ENCODE measurements at places on chromosomes 16 and 17. TPM values are rescaled to one million over a fixed set of nuclear protein-coding genes. Genes with fewer than 3 reads are reported as not detected.

DNA sequence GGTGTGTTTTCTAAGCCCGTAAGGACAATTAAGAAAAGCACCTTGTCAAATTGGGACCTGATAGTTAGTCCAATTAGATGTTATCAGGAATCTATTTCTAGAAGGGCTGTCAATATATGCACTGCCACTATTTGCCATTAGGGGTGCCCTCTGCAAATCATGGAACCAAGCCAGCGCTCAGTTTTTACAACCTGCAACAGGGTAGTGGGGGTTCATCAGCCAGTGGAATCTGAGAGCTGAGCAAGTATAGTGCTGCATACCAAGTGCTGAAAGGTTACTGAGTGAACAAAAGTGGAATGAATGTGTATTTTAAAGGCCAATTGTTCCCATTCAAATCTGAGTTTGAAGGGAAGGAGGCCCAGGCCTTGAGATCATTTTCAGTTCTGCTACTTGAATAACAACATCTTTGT is 10.4 kb downstream of the PRR11 start:
- no peak for DNase-seq

DNA sequence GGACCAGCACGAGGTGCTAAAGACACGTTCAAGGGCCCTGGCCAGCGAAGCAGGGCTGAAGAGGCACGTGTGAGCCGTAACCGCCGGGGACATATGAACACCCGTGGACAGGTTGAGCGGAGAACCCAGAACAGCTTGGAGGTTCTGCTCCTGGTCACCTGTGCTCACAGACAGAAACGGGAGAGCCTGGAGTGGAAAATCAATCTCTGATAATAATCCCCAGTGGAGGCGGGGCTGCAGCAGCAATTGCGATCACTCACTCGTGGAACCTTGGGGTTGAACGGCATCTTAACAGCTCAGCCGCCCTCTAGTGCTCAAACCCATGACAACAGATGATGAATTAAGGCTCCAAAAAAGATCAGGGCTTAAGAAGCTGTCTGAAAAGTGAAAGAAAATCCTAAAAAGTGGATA is 25.6 kb downstream of the WIPI1 start:
- DNase-seq: peak; percentile 51

DNA sequence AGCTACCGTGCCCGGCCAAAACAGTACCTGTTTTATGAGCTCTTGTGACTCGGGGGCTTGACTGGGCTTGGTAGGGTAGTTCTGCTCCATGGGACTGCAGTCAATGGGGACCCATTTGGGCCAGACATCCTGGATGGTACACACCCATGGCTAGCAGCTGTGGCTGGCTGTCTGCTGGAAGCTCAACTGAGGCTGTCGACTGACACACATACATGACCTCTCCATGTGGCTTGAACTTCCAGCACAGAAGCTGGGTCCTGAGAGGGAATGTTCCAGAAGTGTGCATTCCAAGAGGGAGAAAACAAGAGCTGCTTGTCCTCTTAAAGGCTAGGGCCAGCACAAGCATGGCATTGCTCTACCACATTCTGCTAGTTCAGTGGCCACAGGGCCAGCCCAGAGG is 14.9 kb upstream of the NKD1 start:
- DNase-seq: peak; percentile 38

- DNase-seq: no peak
These were observed 17.4 kb downstream of the NF1 start for GRCh38 chr17:31112001-31112661.

DNA sequence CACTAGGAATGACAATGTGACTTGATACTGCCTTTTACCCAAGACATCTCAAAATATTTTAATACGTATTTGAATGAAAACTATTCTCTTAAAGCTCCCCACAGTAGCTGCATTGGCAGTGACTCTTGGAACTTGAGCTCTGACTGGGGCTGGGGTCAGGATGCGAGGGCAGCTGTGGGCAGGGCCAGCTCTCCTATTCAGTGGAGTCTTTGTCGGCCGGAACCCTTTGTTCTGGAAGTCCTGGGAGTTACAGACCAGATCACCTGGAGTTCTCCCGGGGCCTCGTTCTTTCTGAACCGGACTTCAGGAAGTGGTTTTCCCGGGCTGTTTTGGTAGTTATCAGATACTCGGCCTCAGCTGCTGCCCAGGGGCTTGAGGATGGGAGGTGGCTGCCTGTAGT is 84.9 kb downstream of the NPIPB11 start:
- DNase-seq: no peak

GRCh38 chr17:4072487-4073157 is 70.2 kb downstream of the ZZEF1 start:
- DNase-seq: no peak

- no peak for DNase-seq
These were observed 123.1 kb downstream of the OR1D5 start for GRCh38 chr17:2940352-2940751.

DNA sequence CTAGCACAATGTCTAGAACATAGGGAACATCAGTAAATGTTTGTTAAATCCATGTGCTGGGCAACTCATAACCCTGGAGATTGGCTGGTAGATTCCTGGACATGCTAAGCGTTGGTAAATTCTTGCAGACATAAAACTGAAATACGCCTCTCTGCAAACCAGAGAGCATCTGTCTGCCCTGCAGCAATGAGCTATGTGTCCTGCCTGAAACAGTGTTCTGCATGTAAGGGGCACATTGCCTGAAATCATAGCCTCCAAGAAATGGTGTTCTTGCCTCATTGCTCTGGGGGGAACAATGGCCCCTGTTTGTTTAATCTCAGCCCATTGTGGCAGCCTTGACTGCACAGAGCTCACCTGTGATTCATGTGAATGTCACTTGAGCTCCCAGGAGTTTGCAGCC is 113.5 kb upstream of the CCL2 start:
- DNase-seq: no peak

DNA sequence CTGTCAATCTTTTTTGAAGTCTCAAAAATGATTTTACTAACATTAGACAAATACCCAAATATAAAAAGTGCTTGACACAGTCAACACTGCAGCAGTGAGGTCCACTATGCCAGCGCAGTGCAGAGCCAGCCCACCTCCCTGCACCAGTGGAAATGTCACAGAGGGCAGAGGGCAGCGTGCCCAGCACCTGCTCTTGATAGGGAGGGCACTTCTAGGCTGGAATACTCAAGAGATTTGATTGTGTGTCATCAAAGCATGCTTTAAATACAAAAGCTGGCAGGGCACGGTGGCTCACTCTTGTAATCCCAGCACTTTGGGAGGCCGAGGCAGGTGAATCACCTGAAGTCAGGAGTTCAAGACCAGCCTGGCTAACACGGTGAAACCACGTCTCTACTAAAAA is 136.0 kb downstream of the ANKRD11 start:
- DNase-seq: no peak

- DNase-seq: no peak
These were observed 85.2 kb downstream of the SMG6 start for GRCh38 chr17:2218426-2218825.

DNA sequence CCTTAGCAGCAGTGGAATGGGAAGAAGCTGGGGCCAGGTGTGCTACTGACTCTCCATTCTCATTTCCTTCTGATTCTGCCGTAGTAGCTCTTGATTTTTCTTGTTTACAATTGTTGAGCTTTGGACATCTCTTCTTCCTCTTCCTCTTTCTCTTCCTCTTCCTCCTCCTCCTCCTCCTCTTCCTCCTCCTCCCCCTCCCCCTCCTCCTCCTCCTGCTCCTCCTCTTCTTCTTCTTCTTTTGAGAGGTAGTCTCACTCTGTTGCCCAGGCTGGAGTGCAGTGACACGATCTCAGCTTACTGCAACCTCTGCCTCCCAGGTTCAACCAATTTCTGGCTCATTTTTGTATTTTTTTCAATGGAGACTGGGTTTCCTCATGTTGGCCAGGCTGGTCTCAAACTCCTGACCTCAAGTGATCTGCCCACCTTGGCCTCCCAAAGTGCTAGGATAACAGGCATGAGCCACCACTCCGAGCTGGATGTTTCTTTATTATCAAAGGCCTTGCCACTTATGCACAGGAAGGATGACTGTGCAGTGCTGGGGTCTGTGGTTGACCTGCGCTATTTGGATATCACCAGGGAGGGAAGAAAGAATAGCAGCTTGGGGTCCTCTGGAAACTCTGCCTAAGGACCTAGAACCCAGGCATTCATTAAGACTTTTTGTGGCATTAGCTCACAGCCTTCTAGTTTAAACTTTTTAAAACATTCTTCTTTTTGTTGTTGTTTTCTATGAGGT is 127.8 kb upstream of the KCNJ16 start:
- no peak for DNase-seq

GRCh38 chr16:20844588-20844987 is 38.3 kb downstream of the REXO5 start:
- no peak for DNase-seq

DNA sequence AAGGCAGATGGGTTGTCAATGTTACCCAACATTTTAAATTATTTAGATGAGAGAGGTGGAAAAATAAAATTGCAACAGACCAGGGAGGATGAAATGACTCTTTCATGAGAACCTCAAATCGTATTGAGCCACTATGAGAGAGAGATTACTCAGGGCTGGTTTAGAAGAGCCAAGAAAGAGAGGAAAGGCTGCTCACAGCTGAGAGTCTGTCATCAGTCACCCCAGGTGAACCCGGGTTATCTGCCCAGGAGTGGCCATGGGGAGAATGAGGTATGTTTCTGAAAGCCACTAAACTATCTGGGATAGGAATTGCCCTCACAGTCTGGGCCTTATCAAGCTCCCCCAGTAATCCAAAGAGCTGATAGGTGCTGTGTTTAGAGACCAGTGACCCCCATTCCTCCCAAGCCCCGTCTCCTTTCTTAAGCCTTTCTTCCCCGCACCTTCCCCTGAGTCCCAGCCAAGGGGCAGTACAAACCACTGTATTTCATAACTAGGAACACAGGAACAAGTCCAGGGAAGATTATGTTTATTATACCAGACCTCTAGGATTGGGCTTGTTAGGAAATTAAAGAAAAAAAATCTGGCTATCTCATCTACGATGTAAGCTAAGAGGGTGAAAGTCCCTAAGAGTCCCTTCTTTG is 158.9 kb upstream of the NOL11 start:
- DNase-seq: no peak

DNA sequence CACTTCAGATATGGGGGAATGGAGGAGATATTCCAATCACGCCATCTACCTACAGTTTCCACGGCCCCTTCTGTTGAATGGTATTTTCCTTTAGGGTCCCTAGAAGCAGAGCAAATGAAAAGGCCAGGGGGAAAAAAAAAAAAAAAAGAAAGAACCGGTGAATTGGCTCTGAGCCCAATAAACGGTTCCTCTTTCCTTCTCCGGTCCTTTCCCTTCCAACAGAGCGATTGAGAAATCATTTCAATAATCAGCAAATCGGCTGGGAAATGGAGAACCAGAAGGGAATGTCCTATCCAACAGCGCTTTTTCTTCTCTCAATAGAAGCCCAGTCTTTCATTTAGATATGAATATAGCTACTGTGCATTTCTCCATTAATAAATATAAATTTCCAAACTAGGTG is 26.8 kb upstream of the HOXB13 start:
- DNase-seq: no peak

- DNase-seq: peak; percentile 46
These were observed 3.5 kb upstream of the SRRM2 start for GRCh38 chr16:2748757-2749455.

DNA sequence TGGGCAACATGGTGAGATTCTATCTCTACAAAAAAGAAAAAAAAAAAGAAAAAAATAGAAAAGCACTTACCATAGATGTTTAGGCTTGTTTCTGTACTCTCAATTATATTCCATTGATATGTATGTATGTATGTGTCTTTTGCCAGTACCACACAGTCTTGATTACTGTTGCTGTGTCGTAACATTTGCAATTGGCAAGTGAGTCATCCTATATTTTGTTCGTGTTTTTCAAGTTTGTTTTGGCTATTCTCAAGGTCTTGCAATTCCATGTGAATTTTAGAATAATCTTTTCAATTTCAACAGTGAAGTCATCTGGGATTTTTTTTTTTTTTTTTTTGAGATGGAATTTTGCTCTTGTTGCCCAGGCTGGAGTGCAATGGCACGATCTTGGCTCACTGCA is 19.3 kb downstream of the SPECC1 start:
- DNase-seq: no peak

GRCh38 chr17:35011671-35012216 is 31.4 kb downstream of the LIG3 start:
- DNase-seq: no peak

GRCh38 chr16:2586901-2587480 is 49.2 kb downstream of the PDPK1 start:
- peak; percentile 53 for DNase-seq

GRCh38 chr17:80032614-80033171 is 3.0 kb downstream of the TBC1D16 start:
- DNase-seq: no peak

DNA sequence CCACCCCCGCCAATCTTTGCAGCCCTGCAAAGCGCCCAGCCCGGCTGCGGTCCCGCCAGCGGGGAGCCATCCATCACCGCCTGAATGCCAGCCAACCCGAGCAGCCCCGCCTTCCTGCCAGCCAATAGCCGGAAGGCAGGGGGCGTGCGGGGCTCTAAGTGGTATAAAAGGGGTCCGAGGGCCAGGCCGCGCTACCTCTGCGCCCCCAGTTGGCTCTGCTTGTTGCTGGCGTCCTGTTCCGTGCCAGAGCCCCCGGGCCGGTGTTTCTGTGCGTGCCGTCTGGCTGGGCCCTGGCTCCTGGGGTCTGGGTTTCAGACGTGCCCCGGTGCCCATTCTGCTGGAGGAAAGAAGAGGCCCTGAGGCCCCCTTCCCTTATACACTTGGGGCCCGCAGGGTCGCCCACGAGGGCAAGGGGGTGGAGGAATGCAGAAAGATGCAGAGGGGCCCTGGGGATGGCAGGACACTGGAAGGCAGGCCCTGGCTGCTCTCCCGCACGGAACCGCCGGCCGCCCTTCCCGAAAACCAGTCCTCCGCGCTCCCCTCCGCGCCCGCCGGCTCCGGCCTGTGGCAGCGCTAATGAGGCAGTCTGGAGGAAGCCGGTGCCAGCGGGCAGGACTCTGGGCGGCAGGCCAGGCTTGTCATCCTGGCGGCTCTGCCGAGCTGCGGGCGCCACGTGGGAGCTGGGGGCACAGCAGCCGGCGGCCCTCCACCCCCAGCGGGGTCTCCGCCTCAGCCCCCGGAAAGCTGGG is 14.0 kb downstream of the COPZ2 start:
- peak; percentile 92 for DNase-seq

- DNase-seq: no peak
These were observed 27.9 kb downstream of the SREBF1 start for GRCh38 chr17:17808706-17809432.

GRCh38 chr16:50718061-50718760 is 23.7 kb upstream of the CYLD start:
- no peak for DNase-seq

- DNase-seq: no peak
These were observed 2.6 kb upstream of the KRT36 start for GRCh38 chr17:41492351-41492750.

- no peak for DNase-seq
These were observed 6.6 kb downstream of the GSDMA start for GRCh38 chr17:39969375-39969774.

- DNase-seq: peak; percentile 91
These were observed 20.9 kb downstream of the TNS4 start for GRCh38 chr17:40480501-40481003.

- DNase-seq: no peak
These were observed 18.6 kb downstream of the PRCD start for GRCh38 chr17:76558198-76559095.

The RPRML gene
- total RNA-seq: not detected

The DCAKD gene
- 19.2 TPM for total RNA-seq

The EMC8 gene
- total RNA-seq: 43.0 TPM

The PKMYT1 gene
- 5.1 TPM for total RNA-seq

The MARCHF10 gene
- total RNA-seq: not detected

The CFDP1 gene
- 127 TPM for total RNA-seq

The METRNL gene
- total RNA-seq: 48.1 TPM

The GDPD3 gene
- total RNA-seq: 6.6 TPM

The VAC14 gene
- 61.9 TPM for total RNA-seq

The ARL5C gene
- total RNA-seq: not detected

The FAM234A gene
- 40.7 TPM for total RNA-seq

The NOD2 gene
- 16.1 TPM for total RNA-seq

The TBX2 gene
- 10.1 TPM for total RNA-seq
